ENCODE measurements at places on chromosomes 2 and 18.

- no peak for DNase-seq
Observed at GRCh38 chr2:239864247-239865058, 160.7 kb downstream of the NDUFA10 start.

- DNase-seq: peak; percentile 77
Observed at GRCh38 chr2:178193823-178194599, at the start of gene OSBPL6. Gene OSBPL6 (plus strand): TSS chr2:178194512. CDS start chr2:178306185, 111,673 bp downstream.

DNA sequence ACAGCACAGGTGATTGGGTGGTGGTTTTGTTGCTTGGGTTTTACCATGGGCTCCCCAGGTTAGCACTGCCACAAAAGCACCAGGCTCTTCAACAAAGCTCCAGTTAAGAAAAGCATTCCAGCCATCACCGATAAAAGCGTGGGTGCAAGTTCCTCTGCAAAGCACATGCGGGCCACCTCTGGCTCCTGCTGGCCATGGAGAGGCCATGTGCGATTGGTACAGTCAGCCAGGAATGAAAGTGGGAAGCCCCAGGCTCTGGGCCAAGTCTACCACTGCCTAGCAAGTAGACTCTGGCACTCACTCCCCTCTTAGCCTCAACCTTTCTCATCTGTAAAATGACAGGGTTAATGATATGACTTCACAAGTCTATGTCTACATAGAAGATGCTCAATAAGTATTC lies 36.0 kb downstream of the BCL11A start:
- DNase-seq: no peak

- no peak for DNase-seq
Observed at GRCh38 chr18:44143072-44143471, 537.6 kb upstream of the SETBP1 start.

GRCh38 chr2:171160119-171160955 lies at the start of gene TLK1:
Gene TLK1 (minus strand): TSS chr2:171160893. CDS start chr2:171160428, 465 bp downstream.
- DNase-seq: peak; percentile 45

- DNase-seq: no peak
Observed at GRCh38 chr2:9803023-9803805, 40.1 kb upstream of the TAF1B start.

- DNase-seq: no peak
Observed at GRCh38 chr2:104384961-104385360, 469.0 kb upstream of the POU3F3 start.

All from HTR-8/SVneo (cell line).